ENCODE measurements at places on chromosomes 7 and 10.

DNA sequence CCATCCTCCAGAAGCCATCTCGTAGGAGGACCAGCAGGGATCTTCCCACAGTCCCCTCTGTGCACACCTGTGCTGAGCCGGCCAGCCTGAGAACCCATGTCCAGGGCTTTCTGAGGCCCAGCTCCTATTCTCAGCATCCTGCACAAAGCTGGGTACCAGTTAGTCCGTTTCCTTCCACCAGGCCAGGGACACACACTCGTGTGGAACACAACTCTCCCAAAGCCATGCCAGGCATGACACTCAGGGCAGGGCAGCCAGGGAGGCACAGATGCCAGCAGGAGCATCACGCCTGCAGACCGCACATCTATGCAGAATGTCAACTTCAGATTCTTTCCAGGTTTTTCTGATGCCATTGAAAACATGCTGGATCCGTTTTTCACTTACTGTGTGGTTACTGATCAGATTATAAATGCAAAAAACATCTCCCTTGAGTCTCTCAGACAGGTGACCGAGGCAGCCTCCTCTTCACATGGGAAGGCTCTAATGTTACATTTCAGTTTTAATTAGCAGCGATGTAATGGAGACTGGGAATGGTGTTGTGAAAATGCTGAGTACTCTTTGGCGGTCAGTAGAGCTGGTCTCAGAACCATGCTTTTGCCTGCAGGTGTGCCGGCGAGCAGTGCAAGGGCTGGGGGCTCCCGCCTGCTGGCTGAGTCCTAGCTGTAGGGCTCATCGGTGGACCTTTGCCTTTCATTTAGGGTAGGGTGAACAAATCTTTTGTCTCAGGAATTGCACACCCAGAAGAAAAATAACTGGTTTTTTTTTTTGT is 3.3 kb upstream of the SUN1 start:
- no peak for DNase-seq

GRCh38 chr7:42502022-42502421 is 265.0 kb upstream of the GLI3 start:
- no peak for DNase-seq

DNA sequence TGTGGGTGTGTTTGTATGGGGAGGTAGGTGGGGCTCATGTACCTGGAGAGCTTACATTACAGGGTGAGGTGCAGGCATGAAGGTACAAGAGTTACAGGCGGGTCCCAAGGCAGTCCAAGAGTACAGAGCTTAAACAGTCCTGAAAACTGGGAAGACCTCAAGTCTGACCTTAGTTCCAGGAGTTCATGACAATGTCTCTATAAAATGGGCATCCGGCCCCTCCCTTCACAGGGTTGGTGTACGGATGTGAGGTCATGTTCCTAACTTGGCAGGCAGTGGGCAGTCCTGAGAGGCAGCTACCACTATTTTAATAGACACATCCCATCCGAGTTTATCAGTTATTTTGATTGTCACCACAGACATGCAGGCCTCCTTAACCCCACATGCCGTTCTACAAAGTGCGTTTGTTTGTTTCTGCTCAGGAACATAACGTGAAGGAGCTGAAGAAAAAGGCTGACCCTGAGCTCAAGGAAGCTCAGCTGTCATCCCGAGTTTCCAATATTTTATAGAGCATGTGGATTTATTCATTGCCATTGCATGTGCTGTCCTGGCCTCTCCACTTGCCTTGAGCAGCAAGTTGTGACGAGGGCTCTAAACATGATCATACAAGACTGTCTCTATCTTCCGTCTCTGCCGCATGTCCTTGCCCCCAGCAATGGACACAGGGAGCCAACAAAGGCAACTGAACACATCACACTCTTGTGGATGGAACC is 647.5 kb upstream of the IGFBP3 start:
- DNase-seq, result no peak

DNA sequence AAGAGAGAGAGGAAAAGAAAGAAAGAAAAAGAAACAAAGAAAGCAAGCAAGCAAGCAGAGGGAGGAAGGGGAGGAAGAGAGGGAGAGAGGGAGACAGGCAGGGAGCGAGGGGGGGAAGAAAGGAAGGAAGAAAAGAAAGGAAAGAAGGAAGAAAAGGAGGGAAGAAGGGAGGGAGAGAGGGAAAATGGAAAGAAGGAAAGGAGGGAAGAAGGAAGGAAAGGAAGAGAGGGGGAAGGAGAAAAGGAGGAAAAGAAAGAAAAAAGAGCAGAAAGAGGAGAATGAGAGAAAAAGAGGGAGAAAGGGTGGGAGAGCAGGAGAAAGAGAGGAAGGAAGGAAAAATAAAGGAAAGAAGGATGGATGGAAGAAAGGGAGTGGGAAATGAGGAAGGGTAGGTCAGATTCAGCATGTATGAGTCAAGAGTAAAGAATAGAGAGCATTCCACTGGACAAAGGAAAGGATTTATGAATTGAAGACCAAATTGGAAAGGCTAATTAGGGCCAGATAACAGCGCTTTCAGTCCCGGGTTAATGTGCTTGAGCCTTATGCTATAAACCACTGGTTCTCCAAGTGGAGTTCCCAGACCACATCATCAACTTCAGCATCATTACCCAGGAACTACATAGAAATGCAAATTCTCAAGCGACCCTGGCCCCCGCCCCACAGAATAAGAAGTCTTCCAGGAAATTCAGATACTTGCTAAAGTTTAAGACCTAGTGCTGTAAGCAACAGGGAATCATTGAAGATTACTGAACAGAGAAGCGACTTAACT is 85.1 kb downstream of the C10orf90 start:
- DNase-seq, result no peak
